Stimulated activated CD4-positive, alpha-beta T cell treated with anti-CD3 and anti-CD28 coated beads, Interleukin-12 subunit alpha, Interleukin-12 subunit beta, amount 100 ng/mL, for 24 hours (primary cell): ENCODE measurements at places on chromosomes 13 and 19.

GRCh38 chr13:51704399-51705313 is 99.3 kb downstream of the DHRS12 start:
- DNase-seq, result no peak

DNA sequence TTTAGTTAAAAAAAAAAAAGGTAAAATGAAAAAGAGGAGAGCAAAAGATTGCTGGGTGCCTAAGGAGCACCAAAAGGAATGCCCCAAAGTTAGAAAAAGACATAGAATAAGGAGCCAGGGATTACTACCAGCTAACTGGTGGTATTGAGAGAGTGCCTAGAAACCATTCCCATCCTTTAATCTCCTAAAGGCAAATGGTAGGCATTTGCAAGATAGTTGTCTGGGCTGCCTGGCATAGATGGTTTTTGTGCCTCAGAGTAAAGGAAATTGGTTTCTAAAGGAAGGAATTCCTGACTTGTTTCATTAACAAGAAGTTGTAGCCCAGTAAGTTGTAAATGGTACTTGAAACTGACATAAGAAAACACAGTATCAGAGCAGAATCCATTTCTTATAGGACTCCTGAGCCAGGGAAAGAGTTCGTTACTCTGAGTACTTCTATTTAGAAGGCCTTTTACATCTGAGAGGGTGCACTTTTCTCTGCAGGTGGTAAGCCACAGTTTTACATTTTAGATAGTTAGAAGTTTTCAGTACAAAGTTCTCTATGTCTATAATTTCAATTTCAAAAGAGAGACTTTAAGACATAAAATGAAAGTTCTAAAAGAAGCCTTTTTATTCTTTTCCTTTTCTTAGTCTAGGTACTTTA is 92.6 kb downstream of the OLFM4 start:
- DNase-seq, result no peak

DNA sequence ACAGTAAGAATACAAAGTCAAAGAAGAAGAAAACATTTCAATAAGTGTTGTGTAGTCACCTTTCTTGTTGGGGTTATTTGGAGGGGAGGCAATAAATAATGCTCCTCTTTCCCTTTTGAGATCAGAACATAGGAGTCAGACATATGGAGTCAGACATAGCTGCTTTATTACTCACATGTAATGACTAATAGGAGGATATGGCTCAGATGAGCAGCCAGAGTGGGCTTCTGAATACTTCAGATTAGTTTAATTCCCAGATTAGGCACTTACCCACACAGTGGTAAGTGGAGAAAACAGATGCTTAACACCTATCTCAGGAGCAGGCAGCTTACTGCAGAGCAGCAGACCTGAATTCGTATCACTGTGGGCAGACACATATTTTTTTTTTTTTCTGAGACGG is 31.7 kb upstream of the C1QTNF9B start:
- no peak for DNase-seq

- no peak for DNase-seq
Observed at GRCh38 chr13:50794226-50794625, 49.3 kb downstream of the DLEU7 start.

- DNase-seq, result no peak
Observed at GRCh38 chr19:10294368-10294697, 4.6 kb downstream of the ICAM5 start.

- peak; percentile 81 for DNase-seq
Observed at GRCh38 chr19:57527136-57527881, at the start of gene ZNF549. Gene ZNF549, plus strand, starts transcription at chr19:57527356. Its CDS starts 218 bp downstream, at chr19:57527574.

- DNase-seq, result no peak
Observed at GRCh38 chr13:71775966-71776365, 91.0 kb downstream of the DACH1 start.

DNA sequence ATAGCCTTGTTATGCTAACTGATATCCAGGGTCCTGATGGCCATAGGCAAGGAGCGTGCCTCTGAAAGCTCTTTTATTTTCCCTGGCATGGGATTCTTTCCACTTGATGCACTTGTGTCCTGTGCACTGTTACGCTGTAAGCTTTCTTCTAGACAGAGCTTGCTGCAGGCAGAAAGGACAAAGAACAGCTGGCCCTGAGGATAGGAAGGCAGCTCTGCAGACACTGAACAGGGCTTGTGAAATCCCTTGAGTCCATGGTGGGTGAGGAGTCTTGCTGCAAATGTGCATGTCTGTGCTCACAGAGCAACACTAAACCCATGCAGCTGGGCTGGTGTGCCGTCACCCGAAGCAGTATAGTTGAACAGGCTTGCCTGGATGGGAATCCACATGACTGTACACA is 126.6 kb downstream of the AKAP11 start:
- DNase-seq, result no peak

DNA sequence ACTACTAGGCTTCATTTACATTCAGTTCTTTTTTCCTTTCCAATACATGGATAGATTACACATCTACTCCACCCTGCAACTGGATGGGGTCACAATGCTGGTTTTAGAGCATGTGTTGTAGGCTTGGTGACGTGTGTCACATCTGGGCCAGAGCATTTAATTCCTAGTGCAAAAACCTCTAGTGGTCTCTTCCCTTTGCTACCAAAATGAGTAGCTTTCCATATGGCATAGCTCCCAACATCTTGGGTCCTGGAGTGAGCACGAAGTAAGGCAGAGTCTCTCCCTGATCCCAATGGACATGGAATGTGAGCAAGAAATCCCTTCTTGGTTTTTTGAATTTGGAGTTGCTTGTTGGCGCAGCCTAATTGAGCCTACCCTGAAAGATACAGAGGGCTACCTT is 51.7 kb downstream of the TNFSF11 start:
- no peak for DNase-seq

- DNase-seq, result no peak
Observed at GRCh38 chr19:55193481-55193880, 13.4 kb upstream of the SYT5 start.

GRCh38 chr19:50843701-50844221 is 10.4 kb upstream of the KLK15 start:
- no peak for DNase-seq

DNA sequence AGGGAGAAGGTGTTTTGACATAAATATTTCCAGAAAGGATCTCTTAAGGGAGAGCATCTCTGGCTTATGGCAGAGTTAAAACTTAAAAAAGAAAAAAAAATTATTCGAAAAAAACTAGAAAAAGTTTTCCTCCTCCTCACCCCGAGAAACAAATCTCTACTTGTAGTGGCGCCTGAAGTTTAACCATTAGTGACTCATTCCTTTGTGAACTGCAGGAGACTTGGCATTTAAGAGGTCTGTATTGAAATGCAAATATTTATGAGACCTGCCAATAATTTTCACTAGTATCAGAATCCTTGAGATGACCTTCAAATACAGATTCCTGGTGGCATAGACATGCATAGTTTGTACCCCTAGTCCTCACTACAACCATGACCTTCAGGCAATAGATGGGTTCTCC is 64.9 kb upstream of the MED4 start:
- DNase-seq, result no peak

DNA sequence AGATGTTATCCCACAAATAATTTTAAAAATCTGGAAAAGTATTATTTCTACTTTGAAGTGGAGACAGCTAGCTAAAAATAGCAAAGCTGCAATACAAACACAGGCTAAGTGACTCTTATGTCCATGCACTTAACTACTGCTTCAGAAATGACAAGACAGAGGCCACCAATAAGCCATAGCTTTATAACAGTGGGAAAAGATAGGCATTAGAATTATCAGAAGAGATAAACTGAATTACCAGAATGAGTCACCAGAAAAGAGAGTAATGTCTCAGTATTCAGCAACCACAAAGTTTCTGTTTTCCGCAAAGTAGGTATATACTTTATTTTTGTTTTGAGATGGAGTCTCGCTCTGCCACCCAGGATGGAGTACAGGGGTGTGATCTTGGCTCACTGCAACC is 17.1 kb downstream of the CLN5 start:
- DNase-seq, result no peak

DNA sequence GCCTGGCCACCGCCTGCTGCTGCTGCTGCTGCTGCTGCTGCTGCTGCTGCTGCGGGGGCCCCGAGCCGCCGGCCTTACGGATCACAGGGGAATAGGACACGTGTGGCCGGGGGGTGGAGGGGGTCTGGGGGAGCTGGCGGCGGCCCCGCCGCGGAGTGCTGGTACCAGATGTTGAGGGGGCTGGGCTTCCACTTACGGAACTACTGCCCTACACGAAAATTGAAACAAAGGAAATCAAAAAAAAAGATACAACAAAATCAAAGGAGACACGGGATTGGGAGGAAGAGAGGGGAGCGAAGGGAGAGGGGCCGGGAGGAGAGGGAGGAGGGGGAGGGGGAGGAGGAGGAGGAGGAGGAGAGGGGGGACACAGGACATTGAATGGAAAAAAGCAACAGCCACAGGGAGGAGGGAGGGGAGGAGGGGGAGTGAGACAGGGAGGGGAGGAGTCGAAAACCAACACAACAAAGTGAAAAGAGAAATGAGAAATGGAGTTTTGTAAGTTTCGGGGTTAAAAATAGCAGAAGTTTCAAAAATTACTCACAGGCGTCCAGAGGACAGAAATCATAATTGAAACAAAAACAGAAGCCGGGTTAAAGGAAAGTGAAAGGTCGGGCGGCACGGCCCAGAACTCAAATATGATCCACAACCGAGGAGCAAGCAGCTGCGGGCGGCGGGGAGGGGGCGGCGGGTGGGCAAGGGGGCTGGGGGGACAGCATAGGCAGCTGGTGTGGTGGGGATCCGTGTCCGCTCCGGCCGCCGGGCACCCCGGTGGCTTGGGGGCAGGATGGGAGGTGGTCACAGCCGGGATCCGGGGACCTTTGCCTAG is 57.8 kb downstream of the IER2 start:
- DNase-seq, result peak; percentile 61

GRCh38 chr19:18231775-18232174 is 5.5 kb upstream of the PDE4C start:
- no peak for DNase-seq

DNA sequence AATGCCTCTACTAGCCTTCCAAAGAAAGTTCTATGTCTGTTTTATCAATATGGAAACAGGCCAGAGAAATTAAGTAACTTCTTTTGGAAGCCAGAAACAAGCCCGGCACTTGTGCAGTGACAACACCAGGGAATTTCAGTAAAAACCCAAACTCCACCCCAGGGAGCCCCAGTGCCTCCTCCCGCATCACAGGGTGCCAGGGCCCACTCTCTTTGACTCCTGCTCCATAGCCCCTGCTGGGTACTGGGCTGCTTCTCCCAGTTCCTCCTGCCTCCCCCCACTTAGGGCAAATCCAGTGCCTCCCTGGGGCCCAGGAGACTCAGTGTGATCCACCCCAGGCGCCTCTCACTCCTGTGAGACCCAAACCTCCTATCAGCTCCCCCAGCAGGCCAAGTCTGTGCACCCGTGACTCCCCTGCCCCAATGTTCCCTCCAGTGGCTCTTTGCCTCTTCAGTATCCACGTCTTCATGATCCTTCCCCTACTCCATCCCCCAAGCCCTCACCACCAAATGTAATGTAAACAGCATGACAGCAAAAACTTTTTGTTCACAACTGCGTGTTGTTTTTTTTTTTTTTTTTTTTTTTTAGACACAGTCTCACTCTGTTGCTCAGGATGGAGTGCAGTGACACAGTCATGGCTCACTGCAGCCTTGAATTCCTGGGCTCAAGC is 2.3 kb upstream of the FFAR3 start:
- no peak for DNase-seq

DNA sequence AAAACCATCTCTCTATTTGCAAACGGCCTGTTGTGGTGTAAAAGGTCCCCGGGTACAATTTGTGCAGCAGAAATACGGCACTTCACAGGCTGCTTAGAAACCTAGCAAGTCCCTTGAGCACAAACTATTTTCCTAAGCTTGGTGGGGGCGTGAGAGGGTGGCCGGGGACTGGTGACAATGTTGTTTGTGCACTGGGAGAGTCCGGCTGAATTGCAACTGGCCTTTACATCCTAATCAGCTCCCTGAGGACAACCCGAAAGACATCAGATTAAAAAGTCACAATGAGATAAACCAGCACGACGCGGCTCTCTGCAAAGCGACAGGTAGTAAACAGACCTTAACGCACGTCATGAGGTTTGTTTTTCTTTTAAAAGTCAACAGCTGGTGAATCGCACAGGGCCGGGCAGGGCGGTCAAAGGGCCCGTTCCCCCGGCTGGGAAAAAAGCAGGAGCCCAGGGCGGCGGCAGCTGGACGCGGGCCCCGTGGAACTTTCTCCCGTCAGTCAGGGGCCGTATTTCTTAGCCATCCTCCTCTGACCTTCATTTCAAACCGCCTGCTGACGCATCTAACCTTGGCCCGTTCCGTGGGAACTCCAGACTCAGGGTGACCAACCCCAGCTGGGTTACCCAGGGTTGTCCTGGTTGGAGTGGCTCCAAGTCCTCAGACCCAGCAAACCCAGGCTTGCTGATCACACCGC is 112.3 kb downstream of the GADD45B start:
- no peak for DNase-seq

DNA sequence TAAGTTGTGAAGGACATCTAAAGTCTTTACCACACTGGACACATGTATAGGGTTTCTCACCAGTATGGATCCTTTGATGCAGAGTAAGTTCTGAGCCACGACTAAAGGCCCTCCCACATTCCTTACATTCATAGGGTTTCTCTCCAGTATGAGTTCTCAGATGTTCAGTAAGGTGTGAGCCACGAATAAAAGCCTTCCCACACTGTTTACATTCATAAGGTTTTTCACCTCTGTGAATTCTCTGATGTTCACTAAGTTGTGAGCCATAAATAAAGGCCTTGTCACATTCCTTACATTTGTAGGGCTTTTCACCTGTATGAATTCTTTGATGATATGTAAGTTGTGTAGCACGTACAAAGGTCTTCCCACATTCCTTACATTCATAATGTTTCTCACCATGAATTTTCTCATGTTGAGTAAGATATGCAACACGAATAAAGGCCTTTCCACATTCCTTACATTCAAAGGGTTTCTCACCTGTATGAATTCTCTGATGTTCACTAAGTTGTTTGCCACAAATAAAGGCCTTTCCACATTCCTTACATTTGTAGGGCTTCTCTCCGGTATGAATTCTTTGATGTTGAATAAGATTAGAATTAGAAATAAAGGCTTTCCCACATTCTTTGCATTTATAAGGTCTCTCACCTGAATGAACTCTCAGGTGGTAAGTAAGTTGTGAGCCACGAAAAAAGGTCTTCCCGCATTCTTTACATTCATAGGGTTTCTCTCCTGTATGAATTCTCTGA is 29.8 kb downstream of the ZNF571 start:
- DNase-seq, result no peak

- DNase-seq, result no peak
Observed at GRCh38 chr19:17490411-17490810, 20.1 kb downstream of the SLC27A1 start.

- no peak for DNase-seq
Observed at GRCh38 chr19:18594824-18595373, 6.3 kb downstream of the REX1BD start.

DNA sequence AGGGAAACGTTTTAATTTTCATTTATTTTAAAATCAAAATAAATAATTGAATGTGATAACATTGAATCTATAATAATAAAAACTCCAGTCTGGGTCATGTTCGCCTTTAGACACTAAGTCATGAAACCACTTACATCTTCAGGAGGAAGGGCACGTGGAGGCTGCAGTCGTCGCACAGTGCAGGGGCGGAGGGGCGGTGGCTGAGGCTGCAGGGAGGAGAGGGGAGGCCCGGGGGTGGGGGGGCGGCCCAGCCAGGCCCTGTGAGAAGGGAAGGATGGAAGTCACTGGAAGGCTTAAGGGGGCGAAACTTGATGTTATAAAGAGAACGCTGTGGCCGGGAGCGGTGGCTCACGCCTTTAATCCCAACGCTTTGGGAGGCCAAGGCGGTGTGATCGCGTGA is 14.9 kb upstream of the LATS2 start:
- DNase-seq, result no peak
